ENCODE measurements at places on chromosomes 7 and 10.
A peak's percentile ranks its signal among the peaks of the same experiment; 100 is the strongest.

- DNase-seq, result no peak
These were observed 37.7 kb upstream of the MAP3K8 start for GRCh38 chr10:30396293-30396692.

- no peak for DNase-seq
These were observed 78.2 kb upstream of the IFRD1 start for GRCh38 chr7:112372101-112372500.

- peak; percentile 26 for DNase-seq
These were observed 71.5 kb downstream of the GPR85 start for GRCh38 chr7:113015034-113015645.

GRCh38 chr10:110993024-110993693, 73.8 kb downstream of the SHOC2 start:
- DNase-seq, result peak; percentile 90

- no peak for DNase-seq
These were observed 162.9 kb upstream of the HABP2 start for GRCh38 chr10:113389969-113390368.

GRCh38 chr10:101040061-101040460, 9.0 kb downstream of the SFXN3 start:
- no peak for DNase-seq

DNA sequence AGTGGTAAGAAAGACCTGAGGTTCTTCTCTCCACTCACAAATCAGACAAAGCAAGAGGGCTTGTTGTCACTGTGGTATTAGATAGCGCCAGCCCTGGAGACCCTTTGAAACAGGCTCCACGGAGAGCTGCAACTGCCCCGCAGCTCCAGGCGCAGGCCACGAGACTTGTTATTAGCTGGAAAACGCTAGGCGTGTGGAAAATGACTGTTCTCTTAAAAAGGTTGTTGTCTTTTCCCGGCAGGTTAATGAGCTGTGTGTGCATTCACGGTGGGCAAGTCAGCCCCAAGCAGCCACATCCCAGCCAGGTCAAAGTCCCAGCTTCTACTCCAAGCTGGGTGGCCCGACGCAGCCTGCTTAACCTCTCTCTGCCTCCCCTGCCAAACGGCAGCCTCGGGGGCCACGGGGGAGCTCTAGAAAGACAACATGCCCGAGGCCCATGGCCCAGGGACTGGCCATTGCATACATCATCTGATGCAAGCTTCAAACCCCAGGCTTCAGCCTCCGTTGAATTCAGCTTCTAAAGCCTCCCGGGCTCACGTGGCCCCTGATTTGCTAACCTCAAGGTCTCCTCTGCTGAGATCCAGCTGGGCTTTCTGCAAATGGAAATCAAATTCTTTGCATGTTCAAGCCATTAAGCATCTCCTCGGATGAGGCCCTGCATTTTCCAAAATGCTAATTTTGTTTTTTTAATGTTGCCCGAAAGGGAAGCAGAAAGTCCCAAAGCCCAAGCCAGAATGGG, 61.3 kb upstream of the DNAAF5 start:
- peak; percentile 42 for DNase-seq

GRCh38 chr10:11899067-11899876, 76.1 kb downstream of the PROSER2 start:
- no peak for DNase-seq

GRCh38 chr10:12484002-12484918, 134.9 kb downstream of the CAMK1D start:
- DNase-seq, result peak; percentile 19
